ENCODE measurements at places on chromosomes 5 and 9. TPM values are rescaled to one million over a fixed set of nuclear protein-coding genes. Genes with fewer than 3 reads are reported as not detected.

The SLC27A6 gene
- not detected for polyA plus RNA-seq

The ITK gene
- 5.6 TPM for polyA plus RNA-seq

The C9 gene
- not detected for polyA plus RNA-seq

The RGS7BP gene
- not detected for polyA plus RNA-seq

The OTP gene
- polyA plus RNA-seq, result not detected

The PITX1 gene
- polyA plus RNA-seq, result 0.38 TPM

The CARTPT gene
- polyA plus RNA-seq, result not detected

The ALDH7A1 gene
- polyA plus RNA-seq, result 5.6 TPM

The TNIP1 gene
- 78.3 TPM for polyA plus RNA-seq

The NPR2 gene
- polyA plus RNA-seq, result 1.9 TPM

The C5orf52 gene
- polyA plus RNA-seq, result not detected

The STK32A gene
- polyA plus RNA-seq, result not detected

The ZNF367 gene
- 0.21 TPM for polyA plus RNA-seq

The IGFBPL1 gene
- polyA plus RNA-seq, result not detected

The NDUFA8 gene
- 73.0 TPM for polyA plus RNA-seq

The SARDH gene
- polyA plus RNA-seq, result 0.30 TPM

The GMCL2 gene
- polyA plus RNA-seq, result not detected

The SPOCK1 gene
- not detected for polyA plus RNA-seq

The MED22 gene
- polyA plus RNA-seq, result 26.7 TPM

The NR5A1 gene
- polyA plus RNA-seq, result not detected

The TMEM174 gene
- not detected for polyA plus RNA-seq

The CSNK1A1 gene
- 124 TPM for polyA plus RNA-seq

The HMCN2 gene
- polyA plus RNA-seq, result not detected

The FAM153A gene
- polyA plus RNA-seq, result not detected

The SPARC gene
- polyA plus RNA-seq, result 16.1 TPM

The TXNDC15 gene
- 14.2 TPM for polyA plus RNA-seq

The OCLN gene
- 0.09 TPM for polyA plus RNA-seq

The CD180 gene
- 99.1 TPM for polyA plus RNA-seq

The CFAP157 gene
- polyA plus RNA-seq, result not detected

The PCDH1 gene
- polyA plus RNA-seq, result 0.10 TPM

The FSTL4 gene
- polyA plus RNA-seq, result not detected

The NANS gene
- 26.9 TPM for polyA plus RNA-seq

The POLR3G gene
- polyA plus RNA-seq, result 2.8 TPM

The FOXD4 gene
- not detected for polyA plus RNA-seq

The PAEP gene
- not detected for polyA plus RNA-seq

The TIFAB gene
- not detected for polyA plus RNA-seq

The OR1J2 gene
- not detected for polyA plus RNA-seq

The HNRNPK gene
- polyA plus RNA-seq, result 763 TPM

The SGTB gene
- 2.9 TPM for polyA plus RNA-seq

The TTC23L gene
- not detected for polyA plus RNA-seq

The NXNL2 gene
- polyA plus RNA-seq, result not detected

The SLC6A19 gene
- not detected for polyA plus RNA-seq

The SOX30 gene
- polyA plus RNA-seq, result 0.81 TPM

The FOXI1 gene
- not detected for polyA plus RNA-seq

The PTGR1 gene
- 0.15 TPM for polyA plus RNA-seq

The HAVCR1 gene
- not detected for polyA plus RNA-seq

The INSYN2B gene
- polyA plus RNA-seq, result not detected

The CCDC192 gene
- polyA plus RNA-seq, result not detected

The TMOD1 gene
- 2.8 TPM for polyA plus RNA-seq

The TAF11L5 gene
- polyA plus RNA-seq, result not detected

The FAM78A gene
- polyA plus RNA-seq, result 18.3 TPM

The DMRTA1 gene
- polyA plus RNA-seq, result not detected

The GDNF gene
- polyA plus RNA-seq, result not detected

Data from IgD-negative memory B cell (primary cell).